ENCODE measurements at places on chromosomes 7 and 10.

- DNase-seq = no peak
Measured at GRCh38 chr10:78957471-78958039, 111.2 kb upstream of the ZMIZ1 start.

- no peak for DNase-seq
Measured at GRCh38 chr10:49157229-49157628, 23.4 kb upstream of the FAM170B start.

DNA sequence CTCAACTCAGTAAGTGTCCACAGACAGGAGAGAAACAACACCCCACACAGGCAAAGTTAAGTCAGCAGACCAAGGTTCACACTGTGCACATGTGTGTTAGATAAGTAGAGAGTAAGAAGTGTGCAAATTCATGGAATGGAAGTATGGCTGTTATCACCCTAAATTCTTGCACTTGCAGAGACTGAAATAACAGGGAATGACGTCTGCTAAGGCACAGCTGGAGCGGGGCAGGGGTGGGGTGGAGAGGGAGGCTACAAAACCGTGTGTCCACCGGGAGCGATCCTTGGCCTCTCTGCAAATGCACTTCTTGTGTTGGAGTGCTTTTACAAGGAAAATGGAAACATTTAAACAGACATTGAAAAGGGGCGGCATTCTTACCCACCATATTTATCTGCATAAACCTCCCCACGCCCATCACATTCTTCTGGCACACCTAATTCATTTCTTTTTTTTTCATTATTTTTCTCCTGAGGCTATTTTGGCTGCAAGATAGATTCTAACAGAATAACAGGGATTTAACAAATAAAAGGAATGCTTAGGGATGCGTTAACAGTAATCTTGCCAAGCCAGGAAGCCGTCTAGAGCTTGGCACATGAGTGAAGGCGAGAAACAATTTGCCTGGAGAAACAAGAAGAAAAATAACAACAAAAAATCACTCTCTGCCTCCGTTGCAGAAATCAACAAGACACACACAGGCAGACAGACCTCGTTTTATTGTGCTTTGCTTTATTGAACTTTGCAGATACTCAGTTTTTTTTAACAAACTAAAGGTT, 30.1 kb downstream of the TNS3 start:
- DNase-seq = no peak

- no peak for DNase-seq
Measured at GRCh38 chr7:4641091-4641666, 40.9 kb upstream of the FOXK1 start.

- DNase-seq = no peak
Measured at GRCh38 chr10:112475575-112476218, 28.7 kb downstream of the VTI1A start.

DNA sequence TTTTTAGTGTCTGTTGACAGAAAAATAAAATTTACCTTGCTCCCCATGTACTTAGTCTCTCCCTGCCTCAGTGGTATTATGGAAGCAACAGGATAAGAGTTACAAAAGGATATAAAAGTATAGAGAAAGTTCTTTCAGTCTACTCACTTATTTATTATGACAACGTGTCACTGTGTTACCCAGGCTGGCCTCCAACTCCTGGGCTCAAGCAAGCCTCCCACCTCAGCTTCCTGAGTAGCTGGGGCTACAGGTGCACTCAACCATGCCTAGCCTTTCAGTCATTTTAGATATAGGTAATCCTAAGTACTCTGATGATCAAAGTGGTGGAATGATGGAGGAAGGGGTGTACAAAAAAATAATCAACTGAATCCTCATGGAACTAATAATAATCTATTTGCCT, 215.2 kb upstream of the MKLN1 start:
- no peak for DNase-seq

GRCh38 chr7:51980313-51980712, 663.7 kb upstream of the COBL start:
- no peak for DNase-seq

DNA sequence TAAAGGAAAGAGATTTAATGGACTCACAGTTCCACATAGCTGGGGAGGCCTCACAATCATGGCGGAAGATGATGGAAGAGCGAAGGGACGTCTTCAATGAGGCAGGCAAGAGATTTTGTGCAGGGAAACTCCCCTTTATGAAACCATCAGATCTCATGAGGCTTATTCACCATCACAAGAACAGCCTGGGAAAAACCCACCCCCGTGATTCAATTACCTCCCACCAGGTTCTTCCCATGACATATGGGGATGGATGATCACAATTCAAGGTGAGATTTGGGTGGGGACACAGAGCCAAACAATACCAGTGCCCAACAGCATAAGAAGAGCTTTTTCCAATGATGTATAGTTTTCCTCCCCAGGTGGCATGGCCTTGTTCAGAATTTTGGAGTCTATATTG, 11.2 kb upstream of the C7orf33 start:
- DNase-seq = no peak

DNA sequence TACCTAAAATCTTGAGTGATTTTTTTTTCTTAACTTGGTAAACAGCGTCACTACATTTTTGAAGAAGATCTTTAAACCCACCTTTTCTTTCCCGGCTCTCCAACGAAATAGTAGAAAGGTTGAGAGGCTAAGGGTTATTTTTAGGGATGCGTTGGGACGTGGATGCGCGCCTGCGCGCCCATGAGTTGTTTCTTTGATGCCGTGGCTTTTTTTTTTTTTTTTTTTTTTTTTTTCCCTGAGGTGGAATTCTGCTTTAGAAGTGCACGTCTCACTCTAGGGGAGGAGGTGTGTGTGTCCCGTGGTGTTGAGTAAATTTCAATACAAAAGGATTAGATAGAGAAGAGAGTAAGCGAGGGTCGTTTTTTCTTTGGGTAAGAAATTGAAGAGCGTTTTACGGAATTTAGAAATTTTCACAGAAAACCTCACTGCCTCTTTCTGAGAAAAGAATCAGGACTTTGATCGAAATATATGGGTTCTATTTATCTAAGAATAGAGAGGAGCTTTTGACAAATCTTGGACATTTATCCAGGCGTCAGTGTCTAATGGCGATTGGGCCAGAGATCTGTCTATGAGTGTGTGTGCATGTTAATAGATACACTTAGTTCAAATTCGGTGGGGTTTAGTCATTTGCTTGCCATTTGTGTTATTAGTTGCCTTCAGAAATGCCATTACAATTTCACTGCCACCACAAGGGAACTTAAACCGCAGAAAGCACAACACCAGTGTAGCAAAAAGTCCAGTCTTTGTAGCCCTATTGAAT, 1.2 kb upstream of the SP8 start:
- no peak for DNase-seq

GRCh38 chr7:42319631-42320030, 82.6 kb upstream of the GLI3 start:
- no peak for DNase-seq

DNA sequence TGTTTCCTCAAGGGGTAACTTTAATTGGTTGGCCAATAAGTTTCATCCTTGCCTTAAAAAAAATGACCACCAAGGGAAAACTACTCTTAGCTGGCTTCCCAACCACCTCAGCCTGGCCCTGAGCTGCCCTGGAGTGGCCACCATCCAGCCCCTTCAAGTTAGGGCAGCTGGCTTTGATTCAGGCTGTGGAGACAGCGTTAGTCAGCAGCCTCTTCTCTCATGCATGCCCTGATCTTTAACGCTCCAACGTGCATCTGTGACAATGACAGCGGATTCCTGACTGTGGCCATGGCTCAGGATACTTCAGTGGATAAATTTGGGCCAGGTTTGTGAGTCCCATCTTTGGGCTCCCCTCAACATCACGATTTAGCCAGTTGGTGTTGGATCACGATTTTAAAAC, 111.6 kb downstream of the RBM20 start:
- no peak for DNase-seq

- DNase-seq = no peak
Measured at GRCh38 chr10:31422634-31423033, 103.6 kb downstream of the ZEB1 start.

- DNase-seq = peak; percentile 65
Measured at GRCh38 chr10:6275022-6275997, 72.6 kb downstream of the PFKFB3 start.

- DNase-seq = no peak
Measured at GRCh38 chr7:36916619-36917018, 192.3 kb upstream of the AOAH start.

GRCh38 chr7:138813945-138814344, 15.9 kb upstream of the ATP6V0A4 start:
- DNase-seq = no peak

GRCh38 chr7:130875-131780, 61.2 kb upstream of the FAM20C start:
- no peak for DNase-seq

DNA sequence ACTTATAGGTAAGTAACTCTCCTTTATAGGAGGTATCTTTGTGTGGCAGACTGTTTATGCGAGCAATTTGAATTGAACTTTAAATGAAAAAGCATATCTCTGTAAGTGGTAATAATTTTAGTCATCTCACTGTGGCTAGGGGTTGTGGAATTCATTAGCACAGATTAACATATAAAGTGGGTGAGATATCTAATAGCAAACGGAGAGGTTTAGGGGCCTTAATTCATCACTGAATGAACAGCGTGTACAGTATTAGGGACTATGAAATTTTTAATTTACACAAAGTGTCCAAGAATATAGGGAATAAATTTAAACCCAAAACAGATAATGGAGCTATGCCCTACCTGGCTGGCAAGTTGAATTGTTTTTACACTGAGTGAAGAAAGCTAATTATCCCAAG, 15.7 kb upstream of the FAM204A start:
- no peak for DNase-seq

DNA sequence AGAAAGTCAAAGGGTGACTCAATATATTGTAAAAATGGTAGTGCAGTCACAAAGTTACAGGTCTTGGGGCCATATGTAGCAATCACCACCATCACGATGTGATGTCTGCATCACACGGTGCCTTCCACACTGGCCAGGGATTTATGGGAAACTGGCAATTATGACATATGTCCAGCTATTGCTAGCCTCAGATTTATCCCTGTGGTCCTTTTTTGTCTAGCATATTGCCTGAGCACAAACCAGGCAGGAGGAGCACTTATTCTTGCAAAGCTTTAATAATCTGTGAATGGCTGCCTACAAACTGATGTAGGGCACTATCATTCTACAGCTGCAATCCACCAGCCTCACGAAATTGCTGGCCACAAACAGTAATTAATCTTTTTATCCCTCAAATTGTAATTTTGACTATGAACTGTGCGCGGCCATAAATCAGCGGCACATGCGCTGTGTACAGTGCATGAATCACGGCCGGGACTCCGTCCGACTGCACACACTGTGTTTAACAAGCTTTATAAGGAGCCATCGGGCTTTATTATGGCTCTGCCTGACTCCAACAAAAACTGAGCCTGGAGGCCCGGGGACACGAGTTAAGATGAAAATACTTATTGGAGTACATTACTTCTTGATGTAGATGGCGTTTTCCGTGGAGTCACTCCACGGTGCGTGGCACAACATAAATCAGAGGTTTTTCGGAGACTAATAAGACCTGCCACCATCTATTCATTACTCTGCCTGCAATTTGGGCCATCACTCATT, 115.2 kb downstream of the EBF3 start:
- DNase-seq = no peak

DNA sequence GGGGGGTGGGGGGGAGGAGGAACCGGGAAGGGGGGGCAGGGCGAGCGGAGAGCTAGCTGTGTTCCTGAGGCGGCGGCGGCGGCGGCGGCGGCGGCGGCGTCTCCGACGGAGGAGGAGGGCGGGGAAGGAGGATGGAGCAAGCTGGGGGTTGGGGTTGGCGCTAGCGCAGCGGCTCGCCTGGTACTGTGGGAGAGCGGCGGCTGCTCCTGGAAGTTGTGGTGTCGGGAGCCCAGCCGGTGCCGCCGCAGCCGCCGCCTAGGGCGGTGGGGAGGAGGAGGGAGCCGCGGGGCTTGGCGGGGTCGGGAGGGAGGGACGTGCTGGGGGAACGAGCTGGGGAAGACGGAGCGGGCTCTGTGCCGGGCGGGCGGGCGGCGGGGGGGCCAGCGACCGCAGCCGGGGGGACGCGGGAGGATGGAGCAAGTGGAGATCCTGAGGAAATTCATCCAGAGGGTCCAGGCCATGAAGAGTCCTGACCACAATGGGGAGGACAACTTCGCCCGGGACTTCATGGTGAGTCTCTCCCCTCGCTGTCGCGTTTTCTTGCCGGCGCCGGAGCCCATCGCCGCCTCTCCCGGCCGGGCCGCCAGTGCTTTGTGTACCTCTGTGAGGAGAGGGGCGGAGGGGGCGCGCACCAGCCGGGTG, at the start of gene PTPN12:
PTPN12 (plus strand) TSS at position 160 of the 642 bp plus-strand sequence; CDS start at position 412, 252 bp downstream.
- DNase-seq = peak; percentile 32

DNA sequence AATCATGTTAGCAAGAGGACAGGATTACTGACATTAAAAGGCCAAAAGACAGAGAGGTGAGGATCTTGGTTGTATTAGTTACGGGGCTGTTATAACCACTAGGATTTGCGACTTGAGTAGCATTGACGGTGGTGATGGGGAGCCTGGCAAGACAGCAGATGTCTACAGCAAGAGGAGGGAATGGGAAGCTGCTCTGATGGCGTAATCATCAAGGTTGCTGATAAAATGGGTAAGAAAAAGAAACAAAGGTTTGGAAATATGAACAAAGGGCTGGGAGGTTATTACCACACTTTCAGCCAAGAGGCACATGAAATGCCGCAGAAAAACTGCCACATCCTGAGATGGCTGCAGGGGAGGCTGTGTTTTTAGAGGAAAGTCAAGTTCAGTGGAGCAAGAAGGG, 33.9 kb downstream of the TMEM229A start:
- no peak for DNase-seq

GRCh38 chr7:139722604-139723003, 55.2 kb downstream of the HIPK2 start:
- DNase-seq = no peak

DNA sequence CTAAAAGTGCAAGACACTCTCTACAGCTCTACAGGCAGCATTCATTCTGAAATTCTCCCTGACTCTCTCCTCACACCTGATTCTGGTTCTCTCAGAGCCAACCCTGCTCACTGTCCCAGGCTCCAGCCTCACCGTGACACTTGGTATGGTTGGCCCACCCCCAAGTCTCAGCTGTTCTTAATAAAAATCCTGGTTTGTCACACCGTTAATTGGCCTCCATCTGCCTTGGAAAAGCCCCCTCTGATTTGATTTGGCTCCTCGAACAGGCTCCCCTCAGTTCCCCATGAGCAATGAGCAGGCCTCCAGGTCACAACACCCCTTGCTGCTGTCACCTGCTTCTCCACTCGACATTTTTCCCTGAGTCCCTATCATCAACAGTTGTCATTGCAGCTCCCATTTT, 507.3 kb upstream of the AUTS2 start:
- DNase-seq = no peak
